Activated T-helper 9 cell treated with anti-CD3 and anti-CD28 coated beads, Interleukin-2, amount 50 U/mL, for 16 hours (primary cell): ENCODE measurements at places on chromosomes 16 and 17.

- DNase-seq = no peak
Measured at GRCh38 chr16:85873153-85873552, 25.8 kb upstream of the IRF8 start.

DNA sequence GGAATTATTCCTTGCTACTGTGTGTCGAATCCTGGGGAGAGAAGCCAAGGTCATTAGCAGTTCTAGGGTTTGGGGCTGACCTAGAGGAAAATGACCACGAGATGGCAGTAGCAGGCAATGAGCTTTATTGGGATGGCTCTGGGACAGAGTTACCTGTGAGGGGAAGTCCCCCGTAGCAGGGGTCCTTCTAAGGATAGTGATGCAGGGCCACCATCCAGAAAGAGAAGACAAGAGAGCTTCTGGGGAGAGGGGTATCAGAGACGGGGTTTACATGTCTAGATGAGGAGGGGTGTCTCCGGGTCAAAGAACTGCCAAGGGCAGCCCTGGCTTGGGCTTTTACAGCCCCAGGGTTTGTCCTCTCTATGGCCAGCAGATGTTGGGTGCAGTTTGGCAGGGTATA lies 6.4 kb upstream of the GGT6 start:
- DNase-seq = peak; percentile 26

DNA sequence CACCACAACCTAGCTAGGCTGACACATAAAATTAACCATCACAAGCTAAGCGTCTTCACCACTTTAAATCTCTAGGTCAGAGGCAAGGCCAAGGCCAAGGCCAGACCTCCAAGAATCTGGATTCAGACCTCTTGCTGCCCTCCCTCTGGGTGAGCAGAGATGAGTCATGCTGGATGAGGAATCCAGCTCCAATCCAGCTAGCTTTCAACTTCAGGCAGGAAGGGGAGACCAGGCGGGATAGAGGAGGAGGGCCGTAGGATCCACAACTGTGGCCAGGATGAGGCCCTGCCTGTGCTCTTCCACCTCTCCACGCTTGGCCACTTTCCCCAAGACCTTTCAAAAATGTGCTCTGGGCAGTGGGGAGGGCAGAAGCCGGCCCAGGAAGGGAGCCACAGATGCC lies 14.7 kb downstream of the LRRC75A start:
- no peak for DNase-seq

DNA sequence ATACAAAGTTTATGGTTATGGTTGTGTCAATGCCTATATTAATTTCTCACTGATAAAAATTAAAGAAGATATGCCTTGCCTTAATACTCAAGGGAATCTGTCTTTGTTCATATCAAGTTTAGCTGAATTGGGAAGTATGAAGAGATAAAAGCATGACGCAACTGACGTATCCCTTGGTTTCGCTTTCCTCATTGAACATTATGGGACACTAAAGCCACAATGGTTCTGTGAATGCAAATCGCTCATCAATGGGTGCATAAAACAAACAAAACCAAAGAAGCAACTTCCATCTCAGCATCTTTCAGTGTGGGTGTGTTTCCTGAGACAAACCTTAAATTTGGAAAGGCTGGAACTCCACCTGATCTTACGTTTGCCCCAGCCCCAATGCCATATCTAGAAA lies 108.2 kb downstream of the NPIPB5 start:
- DNase-seq = no peak

DNA sequence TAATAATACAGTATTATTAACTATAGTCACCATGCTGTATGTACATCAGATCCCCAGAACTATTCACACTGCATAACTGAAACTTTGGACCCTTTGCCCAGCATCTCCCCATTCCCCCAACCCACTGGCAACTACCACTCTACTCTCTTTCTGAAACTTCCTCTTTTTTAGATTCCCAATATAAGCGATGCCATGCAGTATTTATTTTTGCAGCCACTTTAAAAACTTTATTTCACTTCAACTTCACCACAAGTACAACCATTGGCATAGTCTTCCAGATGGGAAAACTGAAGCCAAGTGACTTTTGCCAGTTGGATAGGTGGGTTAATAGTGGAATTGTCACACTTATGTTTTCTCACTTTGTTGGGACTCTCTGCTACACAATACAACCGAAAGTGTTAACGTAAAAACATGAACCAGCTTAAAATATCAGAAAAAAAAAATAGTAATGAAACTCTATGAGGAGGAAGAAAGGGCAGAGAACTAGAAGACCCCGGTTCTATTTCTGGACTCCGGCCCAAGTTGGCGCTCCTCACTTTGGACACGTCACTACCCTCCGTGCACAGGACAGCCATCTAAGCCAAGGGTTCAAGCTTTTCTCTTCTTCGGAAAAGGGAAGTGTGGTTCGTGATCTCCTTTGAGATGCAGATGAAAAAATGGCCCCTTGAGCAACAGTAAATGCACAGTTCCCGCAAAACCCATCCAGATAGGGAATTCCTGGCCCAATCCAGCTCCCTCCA lies 743 bp downstream of the SHCBP1 start:
- DNase-seq = no peak

DNA sequence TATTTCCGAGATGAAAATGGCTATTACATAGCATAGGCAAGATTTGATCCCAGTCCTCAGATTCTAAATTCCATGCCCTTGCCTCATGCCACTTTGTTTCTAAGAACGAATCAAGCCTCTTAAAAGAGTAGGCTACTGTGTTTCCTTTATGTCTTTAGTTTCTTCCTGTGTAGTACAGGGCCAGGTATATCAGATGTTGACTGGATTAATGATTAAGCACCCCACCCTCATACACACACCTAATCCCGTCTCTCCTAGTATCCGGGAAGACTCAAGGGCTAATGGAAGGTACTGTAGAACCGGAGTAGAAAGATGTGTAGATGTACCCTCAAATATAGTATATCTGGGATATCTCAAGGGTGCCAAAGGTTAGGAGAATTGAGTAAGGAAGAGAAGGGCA lies 6.7 kb downstream of the TOM1L1 start:
- DNase-seq = no peak

DNA sequence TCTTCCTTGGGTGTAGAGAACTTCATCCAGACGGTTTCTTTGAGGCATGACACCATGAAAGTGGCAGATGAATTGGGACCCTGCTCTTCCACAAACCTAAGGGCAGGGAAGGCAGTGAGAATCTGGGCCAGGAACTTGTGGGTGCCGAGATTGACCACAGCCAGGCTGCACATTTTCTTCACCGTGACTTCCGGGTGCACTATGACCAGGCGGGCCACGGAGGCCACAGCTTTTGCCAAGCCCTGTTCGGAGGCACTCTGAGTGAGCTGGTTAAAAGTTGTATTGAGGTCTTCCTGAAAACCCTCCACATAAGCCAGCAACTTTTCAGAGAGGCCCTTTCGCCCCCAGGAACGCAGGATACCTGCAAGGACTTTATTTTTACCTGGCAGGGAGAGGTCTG lies 5.9 kb downstream of the GEMIN4 start:
- DNase-seq = no peak

DNA sequence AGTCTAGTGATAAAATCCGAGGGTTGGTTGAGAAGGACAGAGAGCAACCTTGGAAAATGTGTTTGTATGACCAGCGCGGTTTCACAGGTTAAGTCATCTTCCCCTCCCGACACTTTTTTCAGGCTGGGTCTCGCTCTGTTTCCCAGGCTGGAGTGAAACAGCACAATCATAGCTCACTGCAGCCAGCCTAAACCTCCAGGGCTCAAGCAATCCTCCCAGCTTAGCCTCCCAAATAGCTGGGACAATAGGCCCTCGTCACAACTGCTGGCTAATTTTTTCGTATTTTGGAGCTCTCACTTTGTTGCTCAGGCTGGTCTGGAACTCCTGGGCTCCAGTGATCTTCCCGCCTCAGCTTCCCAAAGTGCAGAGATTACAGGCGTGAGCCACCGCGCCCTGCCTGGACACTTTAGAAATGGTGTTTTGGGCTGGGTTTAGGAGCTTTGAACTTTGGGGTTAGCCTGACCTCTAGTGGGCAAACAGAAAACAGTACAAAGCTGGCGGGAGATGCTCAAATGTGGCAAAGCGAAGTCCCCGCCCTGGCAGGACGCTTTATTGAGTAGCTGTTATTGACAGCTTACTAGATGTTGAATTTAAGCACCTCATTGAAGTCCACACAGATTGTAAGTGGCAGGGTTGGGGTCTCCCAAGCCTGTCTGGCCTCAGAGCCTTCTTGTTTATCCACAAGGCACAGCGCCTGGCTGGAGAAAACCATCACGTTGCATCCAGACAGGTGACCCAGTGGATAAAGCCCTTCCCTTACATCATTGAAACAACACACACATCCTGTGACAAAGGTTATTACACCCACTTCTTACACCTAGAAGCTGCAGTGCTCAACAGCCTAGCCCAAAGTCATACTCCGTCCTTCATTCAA lies 34.7 kb upstream of the RBBP6 start:
- DNase-seq = peak; percentile 8

DNA sequence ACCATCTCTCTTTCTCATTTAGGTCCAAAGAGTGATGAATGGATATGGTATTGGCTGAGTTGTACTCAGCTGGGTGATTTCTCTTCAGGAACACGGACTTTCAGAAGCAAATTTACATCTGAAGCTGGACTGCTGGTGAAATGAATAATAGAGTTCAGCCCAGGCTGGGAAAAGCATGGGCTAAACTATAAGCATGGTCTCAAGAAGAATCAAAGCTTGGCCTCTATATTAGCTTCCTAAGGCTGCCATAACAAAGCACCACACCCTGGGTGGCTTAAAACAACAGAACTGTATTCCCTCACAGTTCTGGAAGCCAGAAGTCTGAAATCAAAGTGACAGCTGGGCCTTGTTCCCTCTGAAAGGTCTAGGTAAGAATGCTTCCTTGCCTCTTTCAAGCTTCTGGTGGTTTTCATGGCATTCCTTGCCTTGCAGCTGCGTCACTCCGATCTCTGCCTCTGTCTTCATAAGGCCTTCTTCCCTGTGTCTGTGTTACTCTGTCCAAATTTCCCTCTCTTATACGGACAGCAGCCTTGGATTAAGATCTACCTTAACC lies 89.8 kb upstream of the CES5A start:
- DNase-seq = no peak
